ENCODE measurements at places on chromosomes 3 and 15.

GRCh38 chr3:126245811-126246727 lies 65.7 kb upstream of the ALDH1L1 start:
- no peak for DNase-seq

DNA sequence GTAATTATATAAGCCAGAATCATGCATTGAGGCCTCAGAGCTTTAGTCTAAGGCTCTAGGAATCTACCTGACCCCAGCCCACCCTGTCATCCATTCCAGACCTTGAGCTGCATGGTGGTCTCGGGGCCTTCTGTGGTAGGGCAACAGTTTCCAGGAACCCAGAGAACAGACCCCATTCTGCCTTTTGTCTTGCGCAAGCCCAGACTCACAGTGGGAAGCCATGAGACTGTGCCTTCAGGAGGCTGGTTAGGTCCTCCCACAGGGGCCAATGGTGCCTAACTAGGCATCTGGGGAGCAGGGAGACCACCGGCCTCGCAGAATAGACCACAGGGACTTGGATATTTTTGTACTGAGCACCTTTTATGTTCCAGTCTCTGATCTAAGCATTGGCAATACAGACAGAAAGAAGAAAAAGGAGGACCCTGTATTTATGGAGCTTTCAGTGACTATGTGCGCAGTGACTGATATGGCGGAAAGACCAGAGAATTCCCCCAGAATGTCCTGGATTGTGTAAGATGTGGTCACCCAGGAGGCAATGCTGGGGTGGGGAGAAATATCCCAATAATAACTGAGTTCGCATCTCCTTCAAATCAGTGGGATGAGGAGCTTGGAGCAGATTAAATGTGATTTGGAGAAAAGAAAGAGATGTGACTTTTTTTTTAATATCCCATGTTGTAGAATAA lies 40.1 kb downstream of the MCF2L2 start:
- no peak for DNase-seq

DNA sequence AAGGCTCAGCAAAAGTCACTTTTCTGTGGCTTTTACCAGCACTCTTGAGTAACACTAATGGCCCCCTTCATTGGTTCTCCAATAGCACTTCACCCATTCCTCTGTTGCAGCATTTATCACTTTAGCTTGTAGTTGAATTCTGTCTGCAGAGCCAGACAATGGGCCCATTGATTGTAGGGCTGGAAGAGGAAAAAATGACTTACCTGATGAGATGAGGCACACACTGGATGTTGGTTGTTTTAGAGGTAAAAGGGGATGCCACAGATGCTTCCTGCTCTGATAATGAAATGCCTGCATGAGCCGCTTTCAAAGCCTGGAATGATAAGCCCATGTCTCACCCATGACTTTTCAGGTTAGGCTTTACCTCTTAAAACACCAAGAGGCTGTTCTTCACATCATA lies 64.3 kb downstream of the PLAAT1 start:
- DNase-seq, result no peak

DNA sequence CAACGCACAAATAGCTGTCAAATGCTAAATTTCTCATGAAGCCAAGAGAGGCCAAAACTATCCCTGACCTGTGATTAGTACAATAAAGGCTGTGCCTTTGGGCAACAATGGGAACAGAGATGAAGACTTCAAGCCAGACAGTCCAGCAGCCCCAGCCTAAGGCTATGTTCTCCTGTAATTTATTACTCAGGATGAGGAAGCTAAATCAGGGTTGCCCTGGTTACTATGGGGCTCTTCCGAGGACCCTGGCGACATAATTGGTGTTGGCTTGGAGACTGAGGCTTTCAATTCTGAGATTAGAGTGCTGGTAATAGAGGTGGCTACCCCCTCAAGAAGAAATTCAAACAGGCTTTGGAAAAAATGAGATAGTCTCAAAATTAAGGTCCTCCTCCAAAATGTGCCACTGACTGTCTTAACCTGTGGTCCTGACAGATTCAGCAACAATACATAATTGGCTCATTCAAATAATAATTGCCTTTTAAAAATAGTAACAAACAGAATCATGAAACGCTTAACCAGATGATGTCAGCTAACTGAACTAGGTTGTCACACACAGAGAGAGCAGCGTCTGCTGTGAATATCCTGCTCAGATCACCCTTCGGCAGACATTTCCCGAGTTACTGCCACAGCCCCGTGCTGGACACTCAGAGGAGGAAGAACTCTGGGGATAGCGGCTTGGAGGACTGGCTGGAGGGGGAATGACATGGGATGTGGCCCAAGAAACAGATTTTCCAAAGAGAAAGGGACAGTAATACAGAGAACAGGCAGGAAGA lies 43.0 kb downstream of the NSMCE3 start:
- DNase-seq, result no peak

DNA sequence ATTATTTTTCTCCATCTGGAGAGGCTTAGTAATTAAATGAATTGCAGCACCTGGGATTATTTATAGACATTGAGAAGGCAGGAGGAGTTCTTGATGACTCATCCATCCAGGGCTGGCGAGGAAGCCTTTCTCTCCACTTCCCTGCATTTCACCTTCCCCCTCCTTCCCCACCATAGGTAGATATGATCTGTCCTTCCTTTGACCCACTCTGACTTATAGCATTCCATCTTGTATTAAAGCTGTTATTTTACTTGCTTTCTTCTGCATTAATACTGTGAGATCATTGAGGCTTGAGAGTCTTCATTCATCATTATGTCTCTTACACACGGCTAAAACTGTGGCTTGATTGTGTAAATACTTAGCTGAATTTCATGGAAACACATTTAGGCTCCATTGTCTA lies 288.8 kb downstream of the FEZF2 start:
- DNase-seq, result no peak

- no peak for DNase-seq
These were observed 30.7 kb downstream of the LRTM1 start for GRCh38 chr3:54897028-54897711.

DNA sequence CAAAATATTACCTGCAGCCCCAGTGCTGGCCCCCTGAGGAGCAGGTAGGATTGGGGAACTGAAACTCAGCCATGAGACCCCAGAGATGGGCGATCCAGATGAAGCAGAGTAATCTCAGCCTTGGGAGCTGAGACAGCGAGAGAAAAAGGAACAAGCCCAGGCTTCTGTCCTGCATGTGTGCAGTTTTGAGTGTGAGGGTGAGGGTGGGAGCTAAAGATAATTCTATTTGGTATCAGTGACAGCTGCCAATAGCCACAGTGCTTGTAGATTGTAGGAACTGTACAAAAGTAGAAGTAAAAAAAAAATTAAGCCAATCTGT lies 5.9 kb downstream of the ATP8B4 start:
- DNase-seq, result no peak

DNA sequence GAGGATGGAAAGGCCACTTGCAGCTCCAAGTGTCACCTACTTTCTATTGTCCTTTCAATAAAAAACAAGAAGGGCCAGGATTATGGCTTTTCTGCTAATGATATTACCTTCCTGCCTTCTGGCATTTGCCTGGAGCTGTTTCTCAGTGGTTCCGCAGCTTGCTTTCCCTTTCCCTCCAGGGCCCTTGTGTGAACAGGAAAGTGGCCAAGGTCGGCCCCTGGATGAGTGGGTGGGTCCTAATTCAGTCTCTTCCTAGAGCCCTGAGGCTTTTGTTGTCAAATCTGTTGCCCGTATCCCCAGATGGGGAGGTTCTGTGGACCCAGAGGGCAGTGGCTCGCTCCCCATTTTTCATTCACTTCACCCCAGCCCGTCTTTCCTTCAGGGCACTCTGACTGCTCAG lies 64.2 kb upstream of the UMPS start:
- no peak for DNase-seq

DNA sequence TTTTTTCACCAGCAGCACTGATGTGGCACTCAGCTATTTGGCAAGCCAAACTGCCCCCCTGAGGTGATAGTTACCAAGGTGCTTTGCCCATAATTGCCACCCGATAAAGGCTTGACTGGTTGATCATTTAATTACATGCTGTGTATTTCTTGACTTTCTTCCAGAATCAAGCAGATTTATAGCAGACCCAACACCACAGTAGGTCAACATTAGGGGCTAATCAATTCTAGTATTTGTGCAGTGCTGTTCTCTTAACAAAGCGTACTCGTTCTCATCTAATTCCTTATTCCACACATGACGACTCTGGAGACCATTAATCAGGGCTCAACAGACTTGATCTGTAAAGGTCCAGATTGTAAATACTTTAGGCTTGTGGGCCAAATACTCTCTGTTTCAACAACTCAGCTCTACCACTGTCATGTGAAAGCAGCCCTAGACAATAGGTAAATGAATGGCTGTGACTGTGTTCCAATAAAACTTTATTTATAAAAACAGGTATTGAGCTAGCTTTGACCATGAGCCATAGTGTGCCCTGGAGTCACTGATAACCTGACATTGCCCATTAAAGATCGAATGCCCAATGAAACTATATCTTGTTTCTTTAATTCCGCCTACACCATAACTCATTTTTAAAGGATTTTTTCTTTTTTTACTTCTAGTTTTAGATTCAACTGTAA lies 119.1 kb upstream of the TMC3 start:
- DNase-seq, result no peak
